ENCODE measurements at places on chromosomes 3 and 15.

DNA sequence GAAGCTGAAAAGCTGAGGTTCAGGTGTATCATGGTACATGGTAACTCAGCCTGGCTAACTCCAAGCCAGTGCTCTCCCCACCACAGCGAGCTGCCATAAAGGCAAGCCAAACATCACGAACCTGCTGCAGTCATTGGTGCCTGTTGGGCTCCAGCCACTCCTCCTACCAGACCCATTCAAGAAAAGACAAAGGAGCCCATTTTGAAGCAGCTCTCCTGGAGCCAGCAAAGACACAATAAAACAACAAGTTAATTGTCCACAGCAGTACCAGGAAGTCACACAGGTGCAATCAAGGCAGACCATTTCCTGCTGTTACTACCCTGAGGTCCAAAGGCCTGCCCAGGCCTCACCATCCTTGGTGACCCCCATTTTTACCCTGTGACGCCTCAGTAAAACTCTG is 77.6 kb downstream of the DAPK2 start:
- DNase-seq: no peak

- no peak for DNase-seq
Measured at GRCh38 chr3:122826278-122826677, 31.4 kb downstream of the SLC49A4 start.

GRCh38 chr3:107430996-107431245 is 53.7 kb downstream of the CCDC54 start:
- DNase-seq: no peak

DNA sequence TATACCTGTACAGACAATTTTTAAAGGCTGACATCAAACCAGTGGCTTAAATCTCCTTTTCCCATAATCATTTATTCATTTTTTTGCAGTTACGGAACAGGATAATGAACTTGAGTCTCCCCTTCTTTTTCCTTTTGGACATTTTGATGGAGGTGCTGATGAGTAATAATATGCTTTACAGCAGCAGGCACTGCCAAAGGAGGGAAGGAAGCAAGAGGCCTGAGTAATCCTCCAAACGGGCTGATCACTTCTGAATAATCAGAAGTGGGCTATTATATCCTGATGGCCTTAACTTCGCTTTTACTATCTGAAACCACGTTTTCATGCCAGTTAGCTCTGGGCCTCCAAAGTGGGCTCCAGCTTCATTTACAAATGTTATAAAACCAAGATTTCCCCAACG is 527.2 kb downstream of the FOXP1 start:
- DNase-seq: no peak

- DNase-seq: no peak
Measured at GRCh38 chr3:135000465-135000864, 205.4 kb downstream of the EPHB1 start.

DNA sequence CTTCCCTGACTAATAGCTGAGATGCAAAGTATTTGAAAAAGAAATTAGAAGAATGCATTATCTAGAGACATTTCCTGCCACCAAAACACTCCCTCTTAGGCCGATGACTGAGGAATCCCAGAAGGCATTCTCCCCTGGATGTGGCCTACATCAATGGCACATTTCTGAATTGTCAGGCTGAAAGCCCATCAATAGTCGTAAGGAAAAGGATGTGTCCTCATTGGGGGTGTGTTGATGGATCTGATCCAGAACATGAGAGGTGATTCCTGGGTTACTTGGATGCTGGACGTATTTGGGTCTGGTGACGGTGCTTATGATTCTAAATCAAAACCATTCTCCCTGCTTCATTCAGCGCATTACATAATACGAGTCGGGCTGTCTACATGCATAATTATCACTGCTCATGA is 216.9 kb upstream of the CDIN1 start:
- DNase-seq: no peak

- no peak for DNase-seq
Measured at GRCh38 chr15:71400294-71400693, 285.0 kb downstream of the THSD4 start.

GRCh38 chr3:108305484-108306172 is 9.3 kb downstream of the HHLA2 start:
- DNase-seq: no peak

- DNase-seq: no peak
Measured at GRCh38 chr3:69081583-69082262, 1.6 kb upstream of the UBA3 start.

- no peak for DNase-seq
Measured at GRCh38 chr3:62589078-62589477, 215.7 kb upstream of the FEZF2 start.

DNA sequence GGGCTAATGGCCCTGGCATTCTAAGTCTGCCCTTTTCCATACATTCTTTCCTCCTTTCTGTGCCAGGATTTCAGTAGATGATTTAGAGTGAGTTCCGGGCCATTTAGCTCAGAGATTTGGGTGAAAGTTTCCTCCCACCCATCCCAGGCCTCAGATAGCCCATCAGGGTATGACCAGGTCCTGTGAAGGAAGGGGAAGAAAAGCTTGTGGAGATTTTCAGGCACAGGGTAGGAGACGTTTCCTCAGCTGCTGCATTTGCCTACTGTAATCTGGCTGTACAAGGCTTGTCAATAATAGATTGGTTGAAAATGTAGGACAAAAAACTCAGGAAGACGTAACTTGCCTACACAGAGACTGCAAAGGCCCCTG is 63.2 kb upstream of the BCL6 start:
- no peak for DNase-seq

GRCh38 chr3:127461286-127461910 is 129.1 kb downstream of the TPRA1 start:
- no peak for DNase-seq

- DNase-seq: no peak
Measured at GRCh38 chr15:96747291-96747690, 416.8 kb downstream of the NR2F2 start.

GRCh38 chr15:33322091-33322490 is 11.3 kb downstream of the RYR3 start:
- no peak for DNase-seq

- DNase-seq: no peak
Measured at GRCh38 chr15:45449916-45450867, 71.8 kb upstream of the GATM start.

DNA sequence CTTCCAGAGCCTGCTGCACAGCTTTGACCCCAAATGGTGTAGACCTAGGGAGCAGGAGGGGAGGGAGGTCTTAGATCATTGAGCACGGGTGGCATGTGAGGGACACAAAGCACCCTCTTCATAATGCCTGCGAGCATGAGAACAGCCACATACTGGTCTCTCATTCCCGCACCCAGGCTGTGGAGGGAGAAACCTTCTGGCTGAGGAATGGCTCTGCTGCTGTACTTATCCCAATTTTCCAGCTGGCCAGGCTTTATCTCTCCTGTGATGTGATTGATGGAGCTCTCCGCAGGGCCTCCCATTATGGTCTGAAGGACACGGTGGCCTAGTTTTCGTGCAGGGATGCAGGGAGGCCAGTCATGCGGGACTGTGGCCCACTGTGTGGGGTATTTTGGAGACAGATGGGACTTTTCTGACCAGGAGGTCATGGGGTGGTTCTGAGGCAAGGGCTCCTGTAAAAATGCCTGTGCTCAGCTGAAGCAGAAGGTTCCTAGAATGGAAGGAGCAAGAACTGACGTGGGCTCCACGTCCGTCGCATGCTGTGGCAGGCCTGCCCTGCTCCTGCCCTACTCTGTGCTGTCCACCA is 251.5 kb downstream of the PLCL2 start:
- DNase-seq: no peak

GRCh38 chr3:52176951-52177700 is 20.8 kb upstream of the ALAS1 start:
- no peak for DNase-seq

DNA sequence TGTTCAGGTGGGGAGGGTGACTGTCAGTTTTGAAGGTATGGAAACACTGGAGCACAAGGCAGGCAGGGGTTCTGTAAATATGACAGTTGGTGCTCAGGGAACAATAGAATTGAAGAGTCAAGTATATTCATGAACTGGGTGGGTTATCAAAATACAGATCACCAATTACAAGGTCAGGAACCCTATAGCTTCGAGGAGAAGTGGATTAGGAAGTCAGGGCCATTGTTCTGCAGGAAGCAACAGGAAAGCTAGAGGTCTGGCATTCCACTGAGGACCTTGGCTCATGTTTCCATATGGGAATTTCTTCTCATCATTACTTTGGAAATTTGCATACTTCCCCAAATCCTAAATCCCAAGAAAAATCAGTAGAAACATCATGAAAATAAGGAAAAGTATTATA is 125.9 kb downstream of the MYRIP start:
- no peak for DNase-seq

GRCh38 chr15:42608110-42608531 is 32.7 kb downstream of the STARD9 start:
- DNase-seq: peak; percentile 84

DNA sequence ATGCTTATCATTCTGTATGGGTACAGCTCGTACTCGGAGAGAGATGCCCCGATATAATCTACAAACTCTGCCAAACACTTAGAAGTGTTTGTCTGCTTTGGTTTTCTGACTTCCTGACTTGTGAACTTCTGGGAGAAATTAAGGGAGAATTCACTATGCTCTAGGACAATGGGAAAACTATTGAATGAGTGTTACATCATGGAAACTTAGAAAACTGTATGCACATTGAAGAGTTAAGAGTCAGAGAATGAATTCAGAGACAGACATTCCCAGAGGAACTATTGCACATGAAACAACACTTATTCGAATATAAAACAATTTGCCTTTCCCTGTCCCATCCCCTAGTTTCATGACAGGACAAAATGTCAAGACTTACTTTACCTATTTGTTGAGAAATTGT is 57.8 kb downstream of the DTWD1 start:
- DNase-seq: no peak

- no peak for DNase-seq
Measured at GRCh38 chr3:46972396-46972795, 4.1 kb downstream of the CCDC12 start.

GRCh38 chr3:115632026-115632425 is 8.7 kb downstream of the GAP43 start:
- DNase-seq: no peak

GRCh38 chr15:67799801-67800205 is 25.5 kb upstream of the SKOR1 start:
- no peak for DNase-seq

DNA sequence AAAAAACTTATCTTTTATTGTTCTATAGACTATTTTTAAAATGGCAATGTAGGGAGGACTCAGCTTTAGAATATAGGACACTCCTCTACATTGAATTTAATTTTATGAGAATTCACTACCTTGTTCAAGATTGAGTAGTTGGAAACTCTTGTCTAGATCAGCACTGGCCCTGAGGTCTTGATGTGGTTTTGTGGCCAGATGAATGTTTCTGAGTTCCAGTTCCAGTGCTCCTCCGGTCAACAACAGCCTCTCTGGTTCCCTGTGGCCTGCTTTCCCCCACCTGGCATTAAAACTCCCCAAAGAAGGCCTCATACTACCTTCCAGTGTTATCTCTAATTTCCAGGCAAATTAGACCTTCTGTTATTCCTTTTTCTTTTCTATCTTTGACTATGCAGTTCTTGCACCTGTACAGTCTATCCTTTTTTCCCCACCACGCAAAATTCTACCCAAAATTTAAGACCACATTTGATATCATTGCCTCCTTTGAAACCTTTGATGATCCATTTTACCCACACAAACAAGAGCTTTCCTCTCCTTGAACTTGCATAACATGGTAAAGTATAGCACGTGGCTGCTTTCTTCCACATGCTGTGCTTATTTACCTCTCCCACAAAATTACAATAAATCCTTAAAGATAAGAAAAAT is 9.6 kb upstream of the ANP32A start:
- DNase-seq: no peak

GRCh38 chr3:76011121-76011520 is 225.8 kb upstream of the ZNF717 start:
- no peak for DNase-seq

DNA sequence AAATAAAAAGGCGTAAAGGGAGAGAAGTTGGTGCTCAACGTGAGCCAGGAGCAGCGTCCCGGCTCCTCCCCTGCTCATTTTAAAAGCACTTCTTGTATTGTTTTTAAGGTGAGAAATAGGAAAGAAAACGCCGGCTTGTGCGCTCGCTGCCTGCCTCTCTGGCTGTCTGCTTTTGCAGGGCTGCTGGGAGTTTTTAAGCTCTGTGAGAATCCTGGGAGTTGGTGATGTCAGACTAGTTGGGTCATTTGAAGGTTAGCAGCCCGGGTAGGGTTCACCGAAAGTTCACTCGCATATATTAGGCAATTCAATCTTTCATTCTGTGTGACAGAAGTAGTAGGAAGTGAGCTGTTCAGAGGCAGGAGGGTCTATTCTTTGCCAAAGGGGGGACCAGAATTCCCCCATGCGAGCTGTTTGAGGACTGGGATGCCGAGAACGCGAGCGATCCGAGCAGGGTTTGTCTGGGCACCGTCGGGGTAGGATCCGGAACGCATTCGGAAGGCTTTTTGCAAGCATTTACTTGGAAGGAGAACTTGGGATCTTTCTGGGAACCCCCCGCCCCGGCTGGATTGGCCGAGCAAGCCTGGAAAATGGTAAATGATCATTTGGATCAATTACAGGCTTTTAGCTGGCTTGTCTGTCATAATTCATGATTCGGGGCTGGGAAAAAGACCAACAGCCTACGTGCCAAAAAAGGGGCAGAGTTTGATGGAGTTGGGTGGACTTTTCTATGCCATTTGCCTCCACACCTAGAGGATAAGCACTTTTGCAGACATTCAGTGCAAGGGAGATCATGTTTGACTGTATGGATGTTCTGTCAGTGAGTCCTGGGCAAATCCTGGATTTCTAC is at the start of gene RARB:
TSS of gene RARB (plus strand) at position 322 of the 847 bp plus-strand sequence. CDS start at position 791, 469 bp downstream.
- DNase-seq: peak; percentile 38

GRCh38 chr3:172853921-172854666 is 103.6 kb downstream of the ECT2 start:
- DNase-seq: no peak

- DNase-seq: no peak
Measured at GRCh38 chr3:18086760-18087159, 338.4 kb downstream of the SATB1 start.

DNA sequence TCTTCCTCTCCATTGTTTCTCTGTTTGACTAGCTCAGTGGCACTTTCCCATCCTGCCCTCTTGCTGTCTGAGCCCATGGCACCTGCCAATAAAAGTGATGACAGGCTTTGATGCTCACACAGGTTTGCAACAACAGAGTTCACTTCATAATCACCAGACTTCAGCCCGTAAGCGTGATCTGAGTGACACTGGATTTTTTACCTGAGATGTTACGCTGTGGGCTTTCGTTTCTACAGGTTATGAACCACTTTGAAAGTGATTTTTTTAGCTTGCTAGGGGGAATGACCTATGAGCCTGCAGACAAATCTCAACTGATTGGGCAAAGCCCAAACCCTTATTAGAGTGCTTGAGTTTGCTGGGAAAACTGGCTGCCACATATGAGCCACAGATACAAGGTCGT is 173.9 kb upstream of the ICE2 start:
- DNase-seq: no peak

GRCh38 chr3:1830851-1831250 is 267.8 kb upstream of the CNTN4 start:
- DNase-seq: no peak

- no peak for DNase-seq
Measured at GRCh38 chr15:44722011-44722410, 10.7 kb downstream of the B2M start.

- peak; percentile 15 for DNase-seq
Measured at GRCh38 chr3:108060331-108060730, 30.5 kb downstream of the CD47 start.

Data from H4 (cell line).